Hepatic stellate cell (primary cell): ENCODE measurements at places on chromosomes 5 and 9.
A peak's percentile ranks its signal among the peaks of the same experiment; 100 is the strongest.

DNA sequence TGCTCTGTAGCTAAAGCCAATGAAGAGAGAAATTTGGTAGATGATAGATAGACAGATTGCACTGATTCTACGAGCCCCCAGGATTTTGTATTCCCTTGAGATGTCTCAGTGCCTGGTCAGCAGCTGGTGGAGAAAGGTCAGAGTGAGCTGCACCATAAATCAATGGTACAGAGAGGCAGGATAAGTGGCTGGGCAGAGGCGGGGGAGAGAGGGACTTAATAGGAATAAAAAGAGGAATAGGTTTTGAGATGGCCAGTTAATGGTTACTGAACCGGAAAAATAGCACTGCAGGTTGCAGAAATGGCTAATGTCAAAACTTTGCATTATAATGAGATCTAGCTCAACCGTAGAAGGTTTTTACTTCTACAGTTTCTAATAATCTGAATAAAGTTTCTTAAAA lies 47.9 kb upstream of the SLC12A2 start:
- no peak for DNase-seq

GRCh38 chr9:82466616-82467260 lies 478.2 kb downstream of the SPATA31D1 start:
- peak; percentile 23 for DNase-seq

DNA sequence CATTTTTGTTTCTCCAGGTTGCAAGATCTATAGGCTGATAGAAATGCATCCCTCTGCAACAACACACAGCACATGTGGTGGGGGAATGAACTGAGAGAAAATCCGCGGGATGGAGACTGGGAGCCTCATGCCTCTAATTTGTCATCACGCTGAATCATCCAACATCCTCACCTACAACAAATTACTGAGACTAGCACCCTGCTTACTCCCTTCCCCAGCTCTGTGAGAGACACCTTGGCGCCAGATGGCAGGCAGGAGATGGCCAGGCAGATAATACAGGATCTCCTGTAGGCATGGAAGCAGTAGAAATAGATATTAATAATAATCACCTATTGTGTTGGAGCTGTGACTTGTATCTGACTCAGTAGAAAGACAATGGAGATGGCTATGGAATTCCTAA lies 276.9 kb downstream of the SEMA5A start:
- no peak for DNase-seq

DNA sequence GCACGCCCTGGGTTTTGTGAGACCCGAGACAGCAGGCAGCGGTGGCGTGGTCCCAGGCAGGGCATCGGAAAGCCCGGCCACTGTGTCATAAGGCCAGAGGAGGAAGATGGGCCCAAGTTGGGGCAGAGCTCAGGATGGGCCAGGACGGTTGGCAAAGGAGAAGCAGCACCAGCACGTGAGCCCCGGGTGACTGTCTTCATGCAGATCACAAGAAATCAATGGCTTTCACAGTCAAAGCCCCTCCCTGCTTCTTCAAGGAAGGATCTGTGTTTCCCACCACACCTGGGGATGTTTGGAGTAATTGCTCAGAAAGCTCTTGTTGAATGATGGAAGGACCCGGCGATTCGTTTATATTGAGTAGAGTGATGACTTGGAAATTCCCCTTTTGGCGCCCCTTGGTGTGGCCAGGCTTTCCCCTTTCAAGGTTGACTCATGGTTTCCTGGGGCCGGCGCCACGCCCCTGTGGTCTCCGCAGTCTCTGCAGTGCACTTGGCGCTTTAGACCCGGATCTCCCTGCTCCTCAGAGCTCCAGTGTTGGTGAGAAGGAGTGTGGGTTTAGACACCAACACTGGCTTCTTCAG lies 52.1 kb downstream of the IL31RA start:
- no peak for DNase-seq

- DNase-seq, result no peak
These were observed 99.3 kb upstream of the LRRTM2 start for GRCh38 chr5:138974227-138975063.

DNA sequence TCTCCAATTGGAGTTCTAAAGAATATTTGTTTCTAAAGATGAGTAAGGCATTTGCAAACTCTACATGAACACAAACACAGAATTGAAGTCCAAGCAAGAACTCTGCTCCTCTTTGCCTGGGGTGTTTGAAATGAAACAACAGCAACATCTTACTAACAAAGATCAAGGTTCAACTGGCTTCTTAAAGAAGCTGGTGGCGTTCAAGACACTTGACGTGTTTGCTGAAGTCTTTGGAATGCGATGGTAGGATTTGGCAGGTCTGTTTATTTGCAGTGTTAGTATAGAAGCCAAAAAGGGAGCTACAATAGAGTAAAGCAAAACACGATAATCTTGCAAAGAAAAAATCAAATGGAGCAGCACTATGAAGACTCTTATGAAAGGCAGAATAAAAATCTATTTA lies 94.9 kb downstream of the BASP1 start:
- DNase-seq, result no peak

DNA sequence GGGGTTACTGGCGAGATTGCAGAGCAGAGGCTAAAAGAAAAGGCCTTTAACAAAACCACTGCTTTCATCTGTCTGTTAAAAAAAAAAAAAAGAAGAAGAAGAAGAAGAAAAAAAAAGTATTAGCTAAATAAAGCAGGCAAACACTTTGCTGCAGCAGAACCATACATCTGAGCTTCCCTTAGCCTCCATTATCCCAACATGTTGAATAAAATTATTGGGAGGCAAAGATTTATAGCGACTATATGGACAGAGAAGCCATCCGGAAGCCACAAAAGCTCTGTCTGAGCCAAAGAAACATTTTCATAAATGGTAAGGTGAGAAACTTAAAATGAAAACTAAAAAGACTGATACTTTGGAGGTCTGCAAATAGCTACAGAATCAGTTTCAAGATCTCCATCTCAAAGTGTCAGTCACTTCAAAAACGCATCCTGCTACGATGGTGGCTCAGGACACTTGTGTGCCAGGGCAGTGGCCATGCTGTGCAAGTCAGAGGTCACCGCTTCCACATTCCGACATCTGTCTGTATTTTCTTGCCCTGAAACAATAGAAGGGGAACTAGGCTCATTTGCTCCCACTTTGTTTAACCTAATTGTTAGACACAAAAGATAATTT lies 9.6 kb downstream of the EFNA5 start:
- DNase-seq, result no peak

- DNase-seq, result no peak
These were observed 73.2 kb upstream of the PHYKPL start for GRCh38 chr5:178305801-178306200.

- no peak for DNase-seq
These were observed 378.3 kb downstream of the BRINP1 start for GRCh38 chr9:118990949-118991348.

GRCh38 chr9:89878687-89879086 lies 273.9 kb downstream of the GADD45G start:
- no peak for DNase-seq

GRCh38 chr9:26687421-26687820 lies 205.2 kb downstream of the CAAP1 start:
- DNase-seq, result no peak

DNA sequence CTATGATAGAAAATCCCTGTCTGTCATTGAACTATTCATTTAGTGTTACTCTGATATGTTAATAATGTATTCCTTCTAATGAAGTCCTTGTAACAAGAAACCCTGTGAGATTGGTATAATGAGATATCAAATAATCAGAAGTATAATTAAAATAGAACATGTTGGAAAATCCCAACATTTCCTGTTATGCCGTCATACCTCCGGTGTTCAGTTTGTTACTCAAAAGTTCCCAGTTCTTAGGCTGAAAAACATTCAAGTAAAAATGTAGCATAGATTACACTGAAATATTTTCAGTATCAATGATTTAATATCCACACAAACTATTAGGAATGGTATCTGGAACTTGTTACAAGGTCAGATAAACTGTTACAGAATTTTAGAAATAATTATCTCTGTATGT lies 227.5 kb downstream of the GNA14 start:
- no peak for DNase-seq

DNA sequence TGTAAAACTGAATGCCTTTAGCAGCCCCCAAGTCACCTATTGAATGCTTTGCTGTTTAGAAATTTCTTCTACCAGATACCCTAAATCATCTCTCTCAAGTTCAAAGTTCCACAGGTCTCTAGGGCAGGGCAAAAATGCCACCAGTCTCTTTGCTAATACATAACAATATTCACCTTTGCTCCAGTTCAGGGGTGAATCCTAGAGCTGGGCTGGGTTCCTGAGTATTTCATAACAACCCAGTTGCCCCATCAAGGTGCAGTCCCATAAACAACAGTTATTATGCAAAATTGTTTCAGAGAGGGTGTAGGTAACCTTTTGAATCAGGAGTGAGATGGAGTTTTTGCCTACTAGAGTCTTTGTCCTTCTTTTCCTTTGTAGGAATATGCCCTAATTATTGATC lies 19.0 kb upstream of the C1QTNF3 start:
- DNase-seq, result no peak

- no peak for DNase-seq
These were observed 21.8 kb upstream of the NINJ1 start for GRCh38 chr9:93155716-93156474.

GRCh38 chr5:60102961-60103693 lies 209.6 kb upstream of the PDE4D start:
- peak; percentile 4 for DNase-seq

- DNase-seq, result no peak
These were observed 7.7 kb upstream of the C5orf47 start for GRCh38 chr5:173981185-173981761.

DNA sequence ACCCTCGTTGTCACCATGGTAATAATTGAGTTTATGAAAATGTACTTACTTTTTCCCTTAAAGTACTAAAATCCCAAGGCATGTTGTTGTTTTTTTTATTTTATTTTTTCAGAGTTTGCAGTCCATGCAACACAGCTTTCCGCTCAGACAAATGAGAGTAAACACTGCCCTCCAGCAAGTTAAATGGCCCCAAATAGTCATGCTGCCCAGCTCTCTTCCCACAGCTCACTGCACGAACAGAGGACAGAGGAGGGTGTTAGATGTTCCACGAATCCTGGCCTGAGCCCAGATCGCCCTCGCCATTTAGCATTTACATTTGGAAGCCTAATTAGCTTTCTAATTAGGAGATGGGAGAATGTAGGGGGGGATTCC lies 1.9 kb downstream of the NIM1K start:
- DNase-seq, result no peak

- no peak for DNase-seq
These were observed 12.3 kb downstream of the ZCCHC9 start for GRCh38 chr5:81313686-81314085.

- DNase-seq, result no peak
These were observed 578 bp upstream of the TNFAIP8 start for GRCh38 chr5:119355244-119355638.

DNA sequence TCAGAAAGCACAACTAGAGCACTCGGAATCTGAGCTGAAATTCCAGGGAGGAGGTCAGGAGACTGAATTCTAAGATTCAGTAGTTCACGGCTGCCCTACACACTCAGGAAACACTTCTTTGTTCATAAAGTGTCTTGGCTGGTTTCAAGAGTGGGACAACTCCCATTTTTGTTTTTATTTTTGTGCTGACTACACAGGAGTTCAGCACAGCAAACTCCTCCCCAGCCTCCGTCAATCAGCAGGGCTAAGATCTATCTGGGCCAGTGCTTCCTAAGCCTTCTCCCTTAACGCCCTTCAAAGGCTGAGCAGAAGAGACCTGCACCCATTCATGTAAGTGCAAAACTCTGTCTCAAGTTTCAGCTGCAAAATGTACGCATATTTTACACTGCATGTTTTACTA lies 250.1 kb downstream of the CRB2 start:
- no peak for DNase-seq

- no peak for DNase-seq
These were observed 62.4 kb downstream of the MEF2C start for GRCh38 chr5:88820581-88820980.

- no peak for DNase-seq
These were observed 2.5 kb downstream of the LRRC26 start for GRCh38 chr9:137167277-137167746.

GRCh38 chr9:78871452-78872331 lies 574.8 kb downstream of the PSAT1 start:
- peak; percentile 29 for DNase-seq

- no peak for DNase-seq
These were observed 13.2 kb downstream of the TUT7 start for GRCh38 chr9:86341007-86341491.

- peak; percentile 34 for DNase-seq
These were observed 31.2 kb upstream of the SLC28A3 start for GRCh38 chr9:84371737-84372136.

GRCh38 chr5:67870662-67871061 lies 344.9 kb upstream of the PIK3R1 start:
- no peak for DNase-seq

- no peak for DNase-seq
These were observed 29.0 kb downstream of the SARDH start for GRCh38 chr9:133709015-133709611.

- DNase-seq, result no peak
These were observed 64.7 kb upstream of the CHD1 start for GRCh38 chr5:98993512-98993911.

DNA sequence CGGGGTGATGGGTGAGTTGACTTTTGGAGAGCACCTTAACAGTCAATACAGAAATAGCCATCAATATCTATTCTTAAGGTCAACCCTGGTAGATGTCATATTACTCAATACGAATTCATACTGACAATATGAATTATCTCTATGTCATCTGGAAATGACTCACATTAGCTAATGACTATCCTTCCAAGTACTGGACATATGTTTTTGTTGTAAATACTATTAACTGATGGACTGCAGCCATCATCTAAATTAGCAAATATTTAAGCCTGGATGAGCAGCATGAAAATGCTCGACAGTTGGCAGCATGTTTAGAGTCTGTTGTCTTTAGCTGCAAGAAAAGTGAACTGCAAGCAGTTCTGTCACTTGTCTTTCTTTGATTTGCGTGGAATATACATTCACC lies 19.6 kb upstream of the ISOC1 start:
- DNase-seq, result no peak

DNA sequence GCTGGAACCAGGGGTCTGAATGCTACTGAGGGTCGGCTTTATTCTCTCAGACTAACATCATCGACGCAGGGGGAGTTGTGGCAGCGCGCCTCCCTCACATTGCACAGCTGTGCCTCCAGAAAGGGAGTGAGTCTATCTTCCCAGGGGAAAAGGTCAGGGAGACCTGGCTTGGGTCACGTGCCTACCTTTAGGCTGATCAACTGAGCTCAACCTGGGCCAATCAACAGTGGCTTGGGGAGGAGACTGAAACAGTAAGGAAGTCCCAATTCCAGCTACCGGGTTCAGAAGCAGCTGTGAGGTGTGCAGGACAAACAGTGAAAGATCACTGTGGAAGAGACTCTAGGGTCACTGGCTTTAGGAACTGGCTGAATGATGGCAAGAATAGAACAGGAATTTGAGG lies 14.3 kb downstream of the SNX30 start:
- no peak for DNase-seq

- peak; percentile 77 for DNase-seq
These were observed at the start of gene RGS14 for GRCh38 chr5:177357459-177358351. Gene RGS14, plus strand, starts transcription at chr5:177357924. Its CDS starts 101 bp downstream, at chr5:177358025.
